ENCODE measurements at places on chromosomes 13 and 19.

- no peaks in the 10 kb centered on the region for H3K27me3 ChIP-seq
- DNase-seq: no peak
- no peak overlapping the region for H3K4me3 ChIP-seq
- no peaks in the 10 kb centered on the region for H3K36me3 ChIP-seq
Observed at GRCh38 chr19:1288226-1288612, 2.5 kb downstream of the EFNA2 start.

DNA sequence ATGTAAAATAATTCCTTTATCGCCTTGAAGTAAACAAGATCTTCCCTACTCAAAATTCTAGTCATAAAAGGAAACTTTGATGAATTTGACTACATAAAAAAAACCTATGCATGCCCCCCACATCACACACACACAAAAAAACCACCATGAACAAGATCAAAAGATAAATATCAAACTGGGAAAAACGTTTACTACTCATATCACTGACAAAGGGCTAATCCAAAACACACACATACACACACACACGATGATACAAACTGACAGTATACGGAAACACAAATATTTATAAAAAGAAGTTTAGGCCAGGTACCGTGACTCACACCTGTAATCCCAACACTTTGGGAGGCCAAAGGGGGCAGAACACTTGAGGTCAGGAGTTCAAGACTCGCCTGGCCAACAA lies 61.9 kb downstream of the TSC22D1 start:
- no peaks in the 10 kb centered on the region for H3K36me3 ChIP-seq
- no peak overlapping the region for H3K4me3 ChIP-seq
- no peak overlapping the region for H3K27ac ChIP-seq

DNA sequence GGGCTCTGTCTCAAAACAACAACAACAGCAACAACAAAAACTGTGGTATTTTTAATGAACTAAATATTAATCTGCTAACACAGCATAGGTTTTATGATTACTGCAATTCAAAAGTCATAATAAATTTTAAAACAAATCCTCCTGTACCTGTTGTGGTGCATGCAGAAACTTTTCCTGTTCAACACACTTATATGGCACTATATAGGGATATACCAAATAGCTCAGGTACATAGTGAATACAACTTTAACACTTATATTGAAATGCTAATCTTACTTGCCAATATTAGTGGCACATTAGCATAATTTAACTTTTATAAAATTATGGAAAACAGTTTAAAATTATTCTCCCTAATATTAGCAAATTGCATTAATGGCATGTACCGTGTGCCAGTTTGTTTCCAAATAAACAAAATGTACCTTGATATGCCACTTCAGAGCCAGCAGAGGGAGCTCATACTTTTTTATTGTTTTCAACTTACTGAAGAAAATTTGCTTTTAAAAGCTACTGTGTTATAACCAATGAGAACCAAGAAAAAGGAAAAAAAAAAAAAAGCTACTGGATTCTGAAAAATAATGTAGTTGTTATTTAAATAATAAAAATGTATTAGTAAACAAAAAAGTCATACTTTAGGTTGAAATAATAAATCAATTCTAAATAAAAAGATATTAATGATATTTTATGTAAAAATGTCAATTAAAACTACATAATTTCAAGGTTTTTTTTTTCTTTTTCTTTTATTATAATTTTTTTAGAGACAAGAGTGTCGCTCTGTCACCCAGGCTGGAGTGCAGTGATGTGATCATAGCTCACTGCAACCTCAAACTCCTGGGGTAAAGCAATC lies 18.0 kb upstream of the RBM26 start:
- no peaks in the 10 kb centered on the region for H3K4me1 ChIP-seq
- no peaks in the 10 kb centered on the region for H3K27me3 ChIP-seq
- H3K27ac ChIP-seq: no peak overlapping the region
- H3K36me3 ChIP-seq: no peaks in the 10 kb centered on the region

DNA sequence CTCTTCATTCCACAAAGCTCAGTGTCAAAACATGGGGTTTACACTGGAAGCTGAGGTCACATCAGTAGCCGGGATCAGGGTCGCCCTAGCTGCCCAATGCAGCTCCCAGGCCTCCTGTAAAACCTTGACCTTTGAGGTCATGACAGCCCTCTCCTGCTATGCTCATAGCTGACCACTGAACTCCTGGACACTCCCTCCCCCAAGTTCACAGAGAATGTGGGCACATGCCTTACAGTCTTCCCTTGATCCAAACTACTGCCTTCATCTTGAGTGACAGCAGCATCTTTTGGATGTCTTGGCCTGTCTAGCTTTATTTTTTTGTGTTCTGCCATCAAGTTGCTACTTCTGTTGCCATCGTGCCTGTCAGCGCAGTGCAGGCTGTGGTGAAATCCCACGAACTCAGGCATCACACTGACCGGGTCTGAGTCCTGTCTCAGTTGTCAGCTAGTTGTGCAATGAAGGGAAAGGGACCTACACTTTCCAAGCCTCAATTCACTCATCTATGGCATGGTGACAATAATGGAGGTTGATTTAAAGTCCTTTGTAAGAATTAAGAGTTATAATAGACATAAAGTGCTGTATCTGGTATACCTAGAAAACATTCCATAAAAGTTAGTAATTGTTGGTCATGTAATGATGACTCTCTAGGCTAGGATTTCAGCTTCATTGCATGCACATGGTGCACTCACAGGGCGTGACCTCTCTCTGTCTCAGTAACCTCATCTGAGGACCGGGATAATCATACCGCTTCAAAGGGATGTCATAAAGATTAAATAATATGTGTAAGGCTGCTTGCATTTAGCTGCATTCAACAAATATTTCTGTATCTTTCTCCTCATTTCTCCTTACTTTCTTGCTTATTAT lies 16.4 kb upstream of the ALOX5AP start:
- no peaks in the 10 kb centered on the region for H3K36me3 ChIP-seq
- H3K27me3 ChIP-seq: no peaks in the 10 kb centered on the region
- H3K27ac ChIP-seq: no peak overlapping the region
- DNase-seq: no peak
- peaks cover 29% of the 10 kb centered on the region for H3K4me1 ChIP-seq

- peaks cover 29% of the 10 kb centered on the region for H3K4me1 ChIP-seq
- no peaks in the 10 kb centered on the region for H3K27me3 ChIP-seq
- peak within 1 kb of the TSS; percentile 96 for H3K4me3 ChIP-seq
- DNase-seq: peak; percentile 87
- peak within 1 kb of the TSS; percentile 50 for H3K27ac ChIP-seq
Observed at GRCh38 chr19:13117772-13118423, at the start of gene NACC1. Gene NACC1, plus strand, starts transcription at chr19:13118264. Its CDS starts 16,944 bp downstream, at chr19:13135208.

- H3K4me1 ChIP-seq: peaks cover 9% of the 10 kb centered on the region
- no peak overlapping the region for H3K27ac ChIP-seq
- H3K4me3 ChIP-seq: peak overlapping the region; percentile 55
- peaks cover 44% of the 10 kb centered on the region for H3K27me3 ChIP-seq
- DNase-seq: no peak
- no peaks in the 10 kb centered on the region for H3K36me3 ChIP-seq
Observed at GRCh38 chr13:113129480-113129879, 6.9 kb downstream of the F10 start.

GRCh38 chr13:82480415-82480814 lies 1401.9 kb downstream of the SLITRK1 start:
- no peak for DNase-seq
- H3K27me3 ChIP-seq: no peaks in the 10 kb centered on the region
- no peaks in the 10 kb centered on the region for H3K36me3 ChIP-seq
- no peaks in the 10 kb centered on the region for H3K4me1 ChIP-seq
- no peak overlapping the region for H3K27ac ChIP-seq

DNA sequence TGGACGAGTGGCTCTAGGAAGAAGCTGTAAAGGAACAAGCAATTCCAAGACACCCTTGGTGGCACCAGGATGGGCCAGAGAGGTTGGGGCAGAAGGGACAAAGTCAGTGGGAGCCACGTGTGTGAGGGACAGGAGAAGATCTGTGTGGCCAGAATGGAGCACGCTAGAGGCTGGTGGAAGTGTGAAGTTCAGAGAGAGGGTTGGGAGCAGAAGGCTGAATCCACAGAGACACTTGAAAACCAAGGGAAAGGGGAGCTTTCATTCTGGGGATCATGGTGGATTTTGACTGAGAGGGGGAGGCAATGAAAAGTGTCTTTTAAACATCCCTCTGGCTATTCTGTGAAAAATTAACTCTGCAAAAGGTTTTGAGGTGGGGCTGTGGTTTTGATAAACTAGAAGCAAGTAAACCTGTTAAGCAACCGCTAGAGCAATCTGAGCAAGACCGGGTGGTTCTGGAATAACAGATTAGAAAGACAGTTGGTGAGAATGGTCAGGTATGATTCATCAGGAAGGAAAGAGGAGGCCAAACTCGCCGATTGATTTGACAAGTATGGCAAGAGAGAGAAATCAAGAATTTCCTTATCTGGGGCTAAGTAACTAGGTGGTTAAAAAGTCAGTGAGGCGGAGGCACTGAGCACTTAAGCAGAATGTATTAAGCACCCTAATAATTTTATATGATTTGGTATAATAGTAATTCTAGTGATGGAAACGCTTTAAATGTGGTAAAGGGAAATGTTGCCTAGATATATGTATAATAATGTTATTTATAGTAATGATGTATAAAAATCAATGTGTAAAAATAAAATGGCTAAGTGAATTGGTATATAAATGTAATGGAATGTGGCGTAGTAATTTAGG lies 140.0 kb downstream of the MYO16 start:
- H3K36me3 ChIP-seq: no peaks in the 10 kb centered on the region
- no peaks in the 10 kb centered on the region for H3K4me1 ChIP-seq
- no peak overlapping the region for H3K4me3 ChIP-seq

DNA sequence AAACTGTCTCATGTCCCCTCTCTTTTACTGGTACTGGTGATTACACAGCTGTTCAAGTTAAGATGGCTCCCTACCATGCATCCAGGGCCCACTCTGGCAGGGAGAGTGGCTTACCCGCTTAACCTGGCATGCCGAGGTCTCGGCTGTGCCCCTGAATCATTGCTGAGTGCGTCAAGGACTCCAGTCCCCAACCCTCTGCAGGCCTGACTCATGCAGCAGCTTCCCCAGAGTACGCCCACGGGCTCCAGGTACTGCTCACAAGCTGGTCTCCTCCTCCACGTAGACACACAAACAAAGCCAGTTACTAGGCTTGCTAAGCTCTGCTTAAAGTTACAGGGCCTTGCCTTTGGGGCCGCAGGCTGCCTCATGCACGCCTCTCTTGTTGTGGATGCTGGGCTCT lies 447.4 kb downstream of the COG6 start:
- no peak overlapping the region for H3K4me3 ChIP-seq
- no peaks in the 10 kb centered on the region for H3K27me3 ChIP-seq
- DNase-seq: no peak
- H3K4me1 ChIP-seq: no peaks in the 10 kb centered on the region

DNA sequence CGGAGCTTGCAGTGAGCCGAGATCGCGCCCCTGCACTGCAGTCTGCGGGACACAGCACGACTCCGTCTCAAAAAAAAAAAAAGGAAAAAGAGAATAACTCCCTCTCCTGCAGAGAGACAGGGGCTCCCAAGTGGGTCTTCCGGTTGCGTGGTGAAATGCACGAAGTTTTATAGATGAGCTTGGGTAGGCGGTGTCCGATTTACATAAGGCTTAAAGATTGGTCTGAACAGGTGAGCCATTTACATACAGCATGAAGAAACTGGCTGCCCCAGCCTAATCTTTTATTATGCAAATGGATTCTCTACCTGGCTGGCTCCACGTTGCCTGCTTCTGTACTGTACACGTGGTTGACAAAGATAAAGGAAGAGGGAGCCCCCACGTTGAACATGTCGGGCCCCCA lies 19.5 kb downstream of the ADGRE2 start:
- H3K4me3 ChIP-seq: no peak overlapping the region
- H3K4me1 ChIP-seq: no peaks in the 10 kb centered on the region
- H3K27ac ChIP-seq: no peak overlapping the region
- no peak for DNase-seq
- peaks cover 30% of the 10 kb centered on the region for H3K36me3 ChIP-seq

- no peaks in the 10 kb centered on the region for H3K4me1 ChIP-seq
- DNase-seq: no peak
- H3K36me3 ChIP-seq: peaks cover 29% of the 10 kb centered on the region
- no peak overlapping the region for H3K27ac ChIP-seq
Observed at GRCh38 chr13:21413013-21413412, 46.1 kb downstream of the ZDHHC20 start.

DNA sequence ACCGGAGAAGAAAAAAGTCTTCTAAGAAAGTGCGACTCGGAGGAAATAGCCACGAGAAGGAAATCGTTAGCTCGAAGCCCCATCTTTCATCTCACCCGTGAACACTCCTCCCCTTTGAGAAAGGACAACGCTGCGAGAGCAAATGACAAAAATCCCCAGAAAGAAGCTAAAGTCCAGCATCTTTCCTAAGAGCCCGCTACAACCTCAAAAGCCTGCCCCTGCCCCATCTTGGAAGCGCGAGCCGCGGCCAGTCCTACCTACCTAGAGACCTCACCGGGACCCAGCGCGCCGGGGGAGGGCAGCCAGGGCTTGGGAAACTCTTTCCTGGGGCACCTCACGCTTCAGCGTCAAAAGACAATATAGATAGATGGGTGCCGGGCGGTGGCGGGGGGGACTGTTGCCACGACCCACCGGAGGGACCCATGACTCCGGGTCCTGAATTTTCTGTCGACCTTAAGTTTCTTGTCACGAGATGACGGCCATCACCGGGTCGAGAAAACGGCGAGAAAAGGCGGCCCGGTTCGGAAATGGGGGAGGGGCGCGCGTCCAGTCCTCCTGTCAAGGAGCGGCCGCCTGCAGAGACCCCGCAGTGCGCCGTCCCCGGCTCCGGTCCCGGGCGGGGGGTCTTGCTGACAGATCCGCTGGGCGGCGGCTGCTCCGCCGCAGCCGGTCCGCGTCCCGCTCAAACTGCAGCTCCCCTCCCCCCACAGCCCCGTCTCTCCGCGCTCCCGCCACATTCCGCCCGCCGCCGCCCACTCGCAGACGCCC lies 65.9 kb downstream of the KCNRG start:
- DNase-seq: peak; percentile 25
- H3K27me3 ChIP-seq: no peaks in the 10 kb centered on the region
- peak overlapping the region; percentile 92 for H3K27ac ChIP-seq
- H3K36me3 ChIP-seq: no peaks in the 10 kb centered on the region

GRCh38 chr19:17311455-17312188 lies 2.3 kb downstream of the DDA1 start:
- peaks cover 5% of the 10 kb centered on the region for H3K4me1 ChIP-seq
- no peaks in the 10 kb centered on the region for H3K36me3 ChIP-seq
- H3K4me3 ChIP-seq: no peak overlapping the region
- no peaks in the 10 kb centered on the region for H3K27me3 ChIP-seq
- no peak overlapping the region for H3K27ac ChIP-seq
- no peak for DNase-seq

DNA sequence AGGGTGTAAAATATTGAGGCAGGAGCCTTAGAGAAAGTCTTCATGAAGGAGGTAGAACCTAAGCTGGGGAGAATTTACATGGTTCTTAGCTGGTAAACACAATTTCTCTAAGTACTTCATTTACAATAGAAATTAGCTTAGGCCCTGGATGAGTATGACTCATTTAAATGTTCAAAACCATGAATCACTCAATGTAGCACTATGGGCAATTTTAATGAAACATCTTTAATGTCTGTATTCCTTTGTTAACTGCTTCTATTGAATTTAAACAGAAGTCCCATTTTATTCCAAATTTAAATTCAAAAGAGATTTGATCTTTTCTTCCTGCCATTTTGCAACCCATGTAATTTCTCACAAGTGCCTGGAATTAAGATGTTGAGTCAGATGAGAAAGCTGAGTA lies 252.1 kb downstream of the RFC3 start:
- H3K27ac ChIP-seq: no peak overlapping the region
- H3K4me1 ChIP-seq: no peaks in the 10 kb centered on the region
- no peaks in the 10 kb centered on the region for H3K27me3 ChIP-seq
- no peaks in the 10 kb centered on the region for H3K36me3 ChIP-seq
- no peak overlapping the region for H3K4me3 ChIP-seq

- no peaks in the 10 kb centered on the region for H3K27me3 ChIP-seq
- H3K4me3 ChIP-seq: no peak overlapping the region
- H3K27ac ChIP-seq: no peak overlapping the region
- no peaks in the 10 kb centered on the region for H3K36me3 ChIP-seq
- no peaks in the 10 kb centered on the region for H3K4me1 ChIP-seq
Observed at GRCh38 chr13:54845351-54845965, 1816.8 kb downstream of the OLFM4 start.

- H3K36me3 ChIP-seq: peaks cover 14% of the 10 kb centered on the region
- no peaks in the 10 kb centered on the region for H3K27me3 ChIP-seq
Observed at GRCh38 chr19:14536926-14537692, 7.7 kb downstream of the TECR start.
